ENCODE measurements at places on chromosomes 6 and 20. TPM values are rescaled to one million over a fixed set of nuclear protein-coding genes. Genes with fewer than 3 reads are reported as not detected.

Gene TEAD3
- 23.7 TPM for total RNA-seq

Gene C6orf163
- total RNA-seq: 2.9 TPM

Gene SLC17A3
- not detected for total RNA-seq

Gene LHFPL5
- total RNA-seq: not detected

Gene CGAS
- 8.7 TPM for total RNA-seq

Gene ALDH5A1
- 0.64 TPM for total RNA-seq

Gene GPR6
- total RNA-seq: not detected

Gene ZC3H12D
- under 0.01 TPM for total RNA-seq

Gene STK4
- total RNA-seq: 28.0 TPM

Gene HLA-DOA
- not detected for total RNA-seq

Gene PCSK2
- total RNA-seq: not detected

Gene TGM2
- 2,020 TPM for total RNA-seq

Gene PSORS1C1
- 3.0 TPM for total RNA-seq

Gene HLA-DMA
- 1.9 TPM for total RNA-seq

Gene CDH4
- 1.3 TPM for total RNA-seq

Gene SOX4
- 33.2 TPM for total RNA-seq
